ENCODE measurements at places on chromosomes 2 and 18.

DNA sequence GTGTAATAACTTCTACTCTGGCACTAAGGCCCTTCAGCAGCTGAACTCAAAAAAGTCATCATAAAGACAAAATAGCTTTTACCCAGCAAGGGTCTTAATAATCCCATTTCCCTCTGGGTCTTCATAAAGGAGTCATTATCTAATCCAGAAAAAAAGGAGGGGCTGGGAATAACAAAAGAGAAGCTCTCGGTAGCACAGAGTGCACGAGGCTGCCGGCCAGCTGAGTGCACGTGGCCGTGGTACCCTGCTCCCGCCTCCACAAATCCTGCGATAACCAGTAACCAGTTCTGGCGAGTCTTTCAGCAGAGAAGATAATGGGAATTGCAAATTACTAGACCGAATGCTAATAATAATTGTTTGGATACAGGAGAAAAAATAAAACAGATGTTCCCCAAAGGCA, 7.5 kb downstream of the NRP2 start:
- no peak for DNase-seq

- DNase-seq = no peak
Observed at GRCh38 chr18:70659036-70659925, 370.4 kb downstream of the SOCS6 start.

GRCh38 chr2:73283545-73284295, 558 bp downstream of the FBXO41 start:
- DNase-seq = no peak

- peak; percentile 34 for DNase-seq
Observed at GRCh38 chr18:47050468-47050867, 15.0 kb upstream of the ELOA2 start.

- DNase-seq = no peak
Observed at GRCh38 chr2:223475901-223476300, 126.3 kb downstream of the SCG2 start.

GRCh38 chr18:79218605-79219190, 149.5 kb downstream of the ATP9B start:
- DNase-seq = no peak

Measured in HCEC 1CT (cell line).